ENCODE measurements at places on chromosomes 3 and 15. TPM values are rescaled to one million over a fixed set of nuclear protein-coding genes. Genes with fewer than 3 reads are reported as not detected.

GRCh38 chr3:79406175-79406574 lies 361.6 kb downstream of the ROBO1 start:
- DNase-seq: no peak

- no peak for DNase-seq
These were observed 2.7 kb downstream of the TM4SF18 start for GRCh38 chr3:149330609-149331331.

The C3orf18 gene
- 21.9 TPM for total RNA-seq

DNA sequence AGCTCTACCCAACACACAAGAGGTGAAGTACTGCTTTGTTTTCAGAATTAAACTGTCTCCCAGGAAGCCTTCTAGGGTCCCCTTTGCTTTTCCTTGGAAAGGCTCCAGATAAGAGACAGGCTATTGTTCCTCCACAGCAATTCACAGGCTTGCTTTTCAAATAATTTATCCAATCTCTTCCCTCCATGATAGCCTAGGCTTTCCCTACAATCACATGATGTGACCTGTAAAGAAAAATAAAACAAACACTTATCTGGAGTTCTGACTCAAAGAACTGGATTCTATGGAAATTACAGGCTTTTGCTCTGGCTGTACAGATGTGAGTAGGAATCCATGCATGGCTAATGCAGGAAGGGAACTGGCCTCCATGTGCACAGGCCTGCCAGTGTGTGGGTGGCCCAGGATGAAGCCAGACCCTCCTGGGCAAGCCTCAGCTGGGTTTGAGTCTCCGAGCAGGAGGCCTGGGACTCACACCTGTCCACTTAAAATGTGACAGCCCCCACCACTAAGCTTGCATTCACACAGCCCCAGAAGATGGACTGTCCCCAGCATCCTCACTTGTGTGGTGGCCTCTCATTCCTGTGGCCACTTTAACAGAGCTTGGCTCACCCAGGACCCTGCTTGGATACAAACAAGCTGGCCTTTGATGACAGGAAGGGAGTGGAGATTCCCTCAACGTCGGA lies 75.8 kb upstream of the LEKR1 start:
- no peak for DNase-seq

DNA sequence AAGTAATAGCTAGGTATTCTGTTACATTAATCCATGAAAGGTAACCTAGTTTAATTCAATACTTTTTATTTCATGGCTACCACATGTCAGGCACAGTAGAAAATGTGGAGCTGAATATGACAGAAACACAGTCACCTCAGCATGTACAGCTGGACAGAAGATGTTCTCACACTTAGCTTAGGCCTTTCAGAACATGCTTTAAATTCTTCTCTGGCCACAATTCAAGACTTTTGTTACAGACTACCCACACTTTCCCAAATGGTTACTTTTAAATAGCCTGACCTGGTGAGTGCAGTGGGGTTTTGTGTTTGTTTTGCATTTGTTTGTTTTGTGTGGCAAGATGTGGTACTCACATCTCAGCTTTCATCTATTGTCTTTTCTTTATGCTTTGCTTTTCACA lies 1079.5 kb downstream of the IGSF11 start:
- DNase-seq: no peak
